Cerebellar nuclear complex (tissue), 1 donor: ENCODE measurements at places on chromosomes 6 and 20.

DNA sequence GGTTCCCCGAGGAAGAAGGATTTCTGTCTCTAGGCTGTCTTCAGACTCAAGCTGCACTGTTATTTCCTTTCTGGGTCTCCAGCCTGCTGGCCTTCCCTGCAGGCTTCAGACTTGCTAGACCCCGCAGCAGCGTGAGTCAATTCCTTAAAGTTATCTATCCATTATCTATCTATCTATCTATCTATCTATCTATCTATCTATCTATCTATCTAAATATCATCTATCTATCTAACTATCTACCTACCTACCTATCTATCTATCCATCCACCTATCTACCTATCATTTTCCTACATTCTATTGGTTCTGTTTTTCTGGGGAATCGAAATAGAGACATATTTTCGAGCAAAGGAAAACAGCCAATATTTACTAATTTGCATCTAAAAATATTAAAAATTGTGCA, 48.7 kb upstream of the BMP6 start:
- DNase-seq, result no peak

- DNase-seq, result no peak
Observed at GRCh38 chr20:1437235-1437904, 29.3 kb downstream of the NSFL1C start.

- DNase-seq, result no peak
Observed at GRCh38 chr6:134908906-134909516, 40.9 kb downstream of the ALDH8A1 start.

DNA sequence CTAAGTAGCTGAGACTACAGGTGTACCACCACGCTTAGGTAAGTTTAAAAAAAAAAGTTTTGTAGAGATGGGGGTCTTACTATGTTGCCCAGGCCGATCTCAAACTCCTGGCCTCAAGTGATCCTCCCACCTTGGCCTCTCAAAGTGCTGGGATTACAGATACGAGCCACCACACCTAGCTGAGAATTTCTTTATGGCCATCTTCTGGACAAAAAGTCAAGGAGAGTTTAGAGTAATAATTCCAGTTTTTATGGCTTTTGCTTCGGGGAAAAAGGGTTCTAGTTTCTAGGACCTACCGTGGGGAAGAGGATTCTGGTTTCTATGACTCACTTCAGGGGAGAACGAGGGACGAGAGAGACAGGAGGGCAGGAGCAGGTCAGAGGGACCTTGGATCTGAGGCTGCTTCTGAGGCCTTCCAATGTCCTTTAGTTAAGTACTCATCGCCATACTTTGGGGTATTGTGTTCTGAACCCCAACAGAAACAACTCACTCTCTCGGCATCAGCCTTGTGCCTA, 69.3 kb upstream of the IER3 start:
- no peak for DNase-seq

GRCh38 chr20:15837563-15837962, 735.7 kb downstream of the KIF16B start:
- DNase-seq, result no peak

GRCh38 chr6:25504661-25505060, 147.4 kb upstream of the SCGN start:
- no peak for DNase-seq

DNA sequence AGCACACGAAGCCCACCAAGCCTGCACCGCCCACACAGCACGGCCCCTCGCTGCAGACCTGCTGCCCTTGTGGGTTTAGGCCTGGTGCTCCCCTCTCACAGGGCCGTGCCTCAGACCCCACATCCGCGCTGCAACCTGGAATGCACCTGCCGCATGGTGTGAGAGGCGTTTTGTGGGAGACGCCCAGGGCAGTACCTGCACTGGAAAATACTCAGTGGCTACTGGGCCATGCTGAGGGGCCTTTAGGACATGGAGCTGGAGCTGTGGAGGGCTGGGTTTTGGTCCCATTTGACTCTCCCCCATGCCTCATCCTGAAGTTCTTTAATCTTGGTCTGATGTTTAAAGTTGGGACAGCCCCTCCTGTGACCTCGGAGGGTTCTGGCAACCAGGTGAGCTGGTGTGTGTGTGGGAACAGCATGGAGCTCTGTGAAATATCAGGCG, 116.3 kb downstream of the ERMARD start:
- DNase-seq, result no peak

DNA sequence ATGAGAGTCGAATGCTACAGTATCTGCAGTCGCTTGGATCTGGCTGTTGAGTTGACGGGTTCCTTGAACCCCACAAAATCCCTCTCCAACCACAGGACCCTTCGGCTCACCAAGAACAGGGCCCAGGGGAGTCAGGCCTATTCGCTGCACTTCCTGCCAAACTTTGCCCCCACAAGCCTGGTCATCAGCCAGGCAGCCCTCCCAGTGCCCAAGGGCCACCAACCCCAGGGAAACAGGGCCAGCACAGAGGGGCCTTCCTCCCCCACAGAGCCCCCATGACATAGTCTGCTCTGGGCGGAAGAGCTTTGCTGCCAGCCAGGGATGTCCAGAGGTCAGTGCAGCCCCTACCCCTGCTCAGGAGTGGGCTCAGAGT, 34.5 kb upstream of the MRGBP start:
- no peak for DNase-seq

GRCh38 chr6:169887529-169888140, 136.2 kb downstream of the ERMARD start:
- DNase-seq, result no peak

DNA sequence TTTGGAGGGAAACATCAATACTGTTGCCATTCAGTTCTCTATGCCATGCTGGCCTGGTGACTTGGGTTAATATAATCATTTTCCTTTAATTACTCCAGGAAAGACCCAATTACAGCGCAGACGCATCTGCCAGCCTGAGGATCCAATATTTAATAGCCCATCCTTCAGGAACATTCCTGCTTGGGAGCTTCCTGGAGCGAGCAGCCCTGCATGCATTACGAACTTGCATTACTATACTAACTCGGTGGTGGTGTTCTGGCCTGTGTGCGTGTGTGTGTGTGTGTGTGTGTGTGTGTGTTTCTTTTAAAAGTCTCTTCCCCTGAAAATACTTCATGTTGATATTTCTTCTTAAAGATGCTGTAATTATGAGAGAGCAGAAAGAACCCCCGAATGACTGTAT, 26.5 kb downstream of the PMEPA1 start:
- no peak for DNase-seq
